H4 (cell line): ENCODE measurements at places on chromosomes 16 and 17. TPM values are rescaled to one million over a fixed set of nuclear protein-coding genes. Genes with fewer than 3 reads are reported as not detected.

- DNase-seq = no peak
Observed at GRCh38 chr16:55566432-55567175, at the start of gene CAPNS2. TSS of gene CAPNS2 (plus strand) at chr16:55566684. CDS start at chr16:55566757, 73 bp downstream.

DNA sequence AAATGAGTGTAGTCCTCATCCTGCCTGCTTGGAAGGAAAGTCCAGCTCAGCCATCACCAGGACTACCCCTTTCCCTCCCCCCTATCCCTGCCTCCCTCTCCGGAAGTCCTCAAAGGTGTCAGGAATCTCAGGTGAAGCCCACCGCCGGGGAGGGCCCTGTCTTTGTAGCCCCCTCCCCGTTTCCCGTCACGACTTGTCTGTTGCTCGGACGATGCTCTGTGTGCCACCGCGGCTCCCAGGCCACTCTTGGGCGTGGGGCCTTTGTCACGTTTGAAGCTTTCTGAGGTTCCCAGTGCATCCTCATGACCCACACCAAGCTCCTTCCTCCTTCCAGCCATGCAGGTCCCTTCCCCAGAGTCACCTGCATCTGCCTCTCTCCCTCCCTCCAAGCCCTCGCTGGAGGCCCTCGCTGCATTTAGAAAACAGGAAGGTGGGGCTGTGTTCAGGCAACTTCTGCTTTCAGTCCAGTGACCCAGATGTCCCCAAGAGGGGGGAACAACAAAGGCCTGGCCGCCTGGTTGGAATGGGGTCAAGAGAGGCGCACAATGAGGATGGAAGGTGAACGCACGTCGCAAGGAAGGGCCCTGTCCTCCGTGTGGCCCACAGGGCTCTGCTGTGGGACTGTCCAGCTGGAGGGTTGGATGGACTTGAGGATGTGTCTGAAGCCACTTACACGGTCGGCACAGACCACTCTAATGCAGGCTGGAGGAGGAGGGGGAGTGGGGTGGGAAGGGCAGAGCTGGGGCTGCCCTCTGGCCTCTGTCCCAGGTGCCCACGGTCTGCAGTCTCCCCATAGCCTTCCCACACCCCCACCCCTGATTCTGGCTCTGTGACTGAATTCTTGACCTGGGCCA, 59.9 kb downstream of the OR1D5 start:
- no peak for DNase-seq

DNA sequence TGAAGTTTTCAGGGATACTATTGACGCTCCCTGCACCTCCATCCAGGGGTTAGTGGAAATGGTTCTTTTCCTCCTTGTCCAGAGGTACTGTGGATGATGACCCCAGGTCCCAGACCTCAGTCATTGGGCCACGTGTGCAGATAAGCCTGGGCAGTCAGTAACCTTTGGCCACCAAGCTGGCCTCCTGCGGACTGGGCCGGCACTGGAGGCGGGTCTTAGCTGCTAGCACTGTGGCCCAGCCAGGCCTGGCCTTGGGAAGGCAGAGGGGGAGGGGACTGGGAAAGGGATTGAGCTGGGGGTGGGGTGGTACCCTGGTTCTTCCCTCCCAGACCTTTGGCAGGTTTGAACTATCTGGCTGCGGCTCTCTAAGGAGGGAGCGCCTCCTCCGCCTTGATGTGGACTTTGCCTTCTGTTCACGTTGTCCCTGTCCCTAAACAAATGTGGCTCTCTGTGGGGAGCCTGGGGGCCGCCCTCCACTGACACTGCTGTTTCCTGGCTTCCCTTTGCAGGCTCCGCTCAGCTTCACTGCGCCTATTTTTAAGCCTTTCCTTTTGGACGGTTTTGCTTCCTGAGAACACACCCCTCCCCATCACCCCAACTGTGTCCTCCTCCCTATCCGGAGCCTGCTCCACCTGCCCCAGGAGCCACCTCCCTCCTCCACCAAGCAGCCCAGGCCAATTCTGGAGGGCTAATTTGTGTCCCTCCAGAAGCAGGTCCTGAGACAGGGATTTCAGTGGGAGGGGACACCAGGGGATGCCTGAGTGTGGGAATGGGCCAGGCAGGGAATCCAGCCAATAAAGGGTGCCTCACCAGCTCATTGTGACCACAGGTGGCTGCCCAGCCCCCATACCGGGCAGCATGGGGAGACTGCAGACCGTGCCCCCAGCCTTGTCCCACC, 251.9 kb downstream of the SEC14L1 start:
- DNase-seq = peak; percentile 64

DNA sequence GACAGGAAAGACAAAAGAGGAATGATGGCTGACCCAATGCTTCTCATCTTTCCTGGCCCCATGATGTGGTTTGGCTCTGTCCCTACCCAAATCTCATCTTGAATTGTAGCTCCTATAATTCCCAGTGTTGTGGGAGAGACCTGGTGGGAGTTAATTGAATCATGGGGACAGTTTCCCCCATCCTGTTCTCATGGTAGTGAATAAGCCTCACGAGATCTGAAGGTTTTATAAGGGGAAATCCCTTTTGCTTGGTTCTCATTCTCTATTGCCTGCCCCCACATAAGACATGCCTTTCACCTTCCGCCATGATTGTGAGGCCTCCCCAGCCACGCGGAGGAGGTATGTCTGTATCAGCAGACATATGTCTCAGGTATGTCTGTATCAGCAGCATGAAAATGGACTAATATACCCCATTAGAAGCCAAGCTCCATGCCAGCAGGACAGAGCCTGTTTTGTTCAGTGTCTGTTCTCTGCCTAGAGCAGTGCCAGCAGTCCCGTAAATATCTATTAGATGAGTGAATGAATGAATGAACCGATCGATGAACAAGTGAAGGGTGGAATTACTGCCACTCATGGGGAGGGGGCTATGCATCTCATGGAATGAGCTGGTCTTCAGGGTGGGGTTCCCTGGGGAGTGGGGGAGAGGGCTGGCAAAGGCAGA, 304.4 kb downstream of the SOX9 start:
- no peak for DNase-seq

C17orf75 gene
- total RNA-seq = 20.0 and 24.9 TPM in 2 replicates

KRTAP16-1 gene
- total RNA-seq = not detected in 2 replicates

GRCh38 chr17:33871720-33872540, 383.2 kb upstream of the CCL2 start:
- DNase-seq = peak; percentile 77
